Uterus (tissue), 4 donors: ENCODE measurements at places on chromosomes 7 and 10.

- no peak for DNase-seq
Observed at GRCh38 chr7:128351296-128352152, 7.8 kb upstream of the RBM28 start.

- no peak for DNase-seq
Observed at GRCh38 chr10:70432101-70432500, 9.4 kb downstream of the NODAL start.

DNA sequence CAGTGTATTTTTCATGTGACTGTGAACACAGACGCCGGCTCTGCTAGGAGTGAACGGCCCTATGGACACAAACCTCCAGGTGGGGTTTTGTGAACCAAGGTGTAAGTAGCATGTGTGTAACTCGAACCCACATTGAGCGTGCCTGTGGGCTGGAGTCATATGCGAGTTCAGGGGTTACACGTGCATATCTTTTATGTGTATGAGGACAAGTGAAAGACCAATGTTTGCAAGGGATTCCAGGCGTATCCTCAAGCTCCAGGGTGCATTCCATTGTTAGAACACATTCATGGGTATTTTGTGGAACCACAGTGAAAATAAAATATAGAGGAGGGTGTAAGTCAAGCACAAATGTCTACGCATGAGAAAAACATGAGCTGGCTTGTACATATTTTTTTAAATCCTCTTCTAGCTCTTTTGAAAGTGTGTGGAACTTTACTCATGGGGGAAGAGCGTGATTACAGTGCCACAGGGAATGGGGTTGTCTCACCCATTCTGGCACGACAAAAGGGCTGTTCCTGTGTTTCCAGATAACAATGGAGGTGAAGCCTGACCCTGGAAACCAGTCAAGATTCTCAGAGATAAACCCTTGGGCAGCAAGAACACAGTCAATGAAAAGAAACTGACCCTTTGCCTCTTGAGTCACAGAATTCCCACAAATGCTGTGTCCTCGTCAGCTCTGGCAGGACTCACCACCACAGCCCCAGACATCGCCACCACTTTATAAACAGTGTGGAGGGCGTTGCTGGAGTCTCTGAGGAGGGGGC lies 37.0 kb upstream of the GOT1 start:
- DNase-seq: no peak

GRCh38 chr10:79277579-79278269 lies 69.5 kb upstream of the PPIF start:
- no peak for DNase-seq
